Hindlimb muscle (tissue), 1 donor: ENCODE measurements at places on chromosomes 1 and 21.

GRCh38 chr1:160428655-160429054 lies 28.3 kb downstream of the VANGL2 start:
- DNase-seq, result peak; percentile 33

- DNase-seq, result no peak
Measured at GRCh38 chr1:1881727-1882126, 9.2 kb downstream of the GNB1 start.

DNA sequence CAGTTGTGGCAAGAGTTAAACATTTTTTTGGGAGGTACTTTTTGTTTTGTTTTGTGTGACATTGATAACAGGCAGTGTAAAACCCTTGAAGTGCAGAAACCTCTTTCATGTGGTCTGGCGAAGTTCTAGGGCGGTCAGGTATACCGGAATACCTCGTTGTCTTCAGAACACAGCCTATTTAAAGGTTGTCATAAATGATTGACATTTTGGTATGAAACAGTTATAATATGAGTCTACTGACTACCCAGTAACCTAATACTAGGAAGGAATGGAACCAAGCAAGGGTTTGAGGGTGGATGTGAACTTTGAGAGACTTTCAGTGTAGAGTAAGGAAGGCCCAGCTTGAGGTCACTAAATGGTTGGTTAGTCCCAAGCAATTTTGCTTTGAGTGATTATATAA lies 40.5 kb downstream of the PATJ start:
- no peak for DNase-seq

DNA sequence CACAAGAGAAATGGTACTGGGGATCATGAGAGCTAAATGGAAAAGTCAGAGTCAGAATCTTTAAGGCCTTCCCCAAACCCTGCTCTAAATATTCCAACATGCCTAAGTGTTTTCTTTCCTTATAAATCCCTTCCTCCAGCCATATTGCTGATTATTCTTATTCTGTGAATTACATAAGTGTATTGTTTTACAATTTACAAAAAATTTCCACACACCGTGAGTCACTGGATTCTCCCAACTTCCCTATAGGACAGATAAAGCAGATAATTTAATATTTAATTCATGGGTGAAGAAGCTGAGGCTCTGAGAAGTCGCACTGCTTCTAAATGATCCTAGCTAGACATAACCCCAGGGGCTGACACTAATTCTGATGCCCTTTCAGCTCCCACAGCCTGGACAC lies 243.3 kb upstream of the JUN start:
- DNase-seq, result no peak

DNA sequence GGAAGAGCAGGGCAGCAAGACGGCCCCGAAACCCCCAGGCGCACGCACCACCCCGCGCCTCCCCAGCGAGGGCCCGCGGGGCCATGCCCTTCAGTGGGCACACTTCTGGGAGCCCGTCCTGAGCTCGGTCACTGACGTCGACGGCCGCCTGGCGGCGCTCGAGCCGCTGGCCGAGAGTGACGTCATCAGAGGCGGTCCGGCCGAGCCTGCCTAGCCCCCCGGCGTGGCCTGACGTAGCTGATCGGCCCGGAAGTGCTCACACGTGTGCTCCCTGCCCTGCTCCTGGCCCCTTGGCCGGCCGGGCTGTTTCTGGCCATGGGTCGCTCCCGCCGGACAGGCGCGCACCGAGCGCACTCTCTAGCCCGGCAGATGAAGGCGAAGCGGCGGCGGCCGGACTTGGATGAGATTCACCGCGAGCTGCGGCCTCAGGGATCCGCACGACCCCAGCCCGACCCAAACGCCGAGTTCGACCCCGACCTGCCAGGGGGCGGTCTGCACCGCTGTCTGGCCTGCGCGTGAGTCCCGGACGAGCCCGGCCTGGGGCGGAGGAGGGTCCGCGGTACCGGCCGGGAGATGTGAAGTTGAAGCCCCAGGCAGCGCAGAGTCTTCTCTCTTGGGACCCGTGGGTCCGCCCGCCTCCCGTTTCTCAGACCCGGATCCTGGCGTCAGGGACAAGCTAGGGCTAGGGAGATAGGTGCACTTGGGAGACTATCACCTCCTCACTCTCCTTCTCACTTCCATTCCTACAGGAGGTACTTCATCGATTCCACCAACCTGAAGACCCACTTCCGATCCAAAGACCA lies at the start of gene ZNF593:
TSS of gene ZNF593 (plus strand) at position 240 of the 803 bp plus-strand sequence. CDS start at position 316, 76 bp downstream.
- peak; percentile 89 for DNase-seq

DNA sequence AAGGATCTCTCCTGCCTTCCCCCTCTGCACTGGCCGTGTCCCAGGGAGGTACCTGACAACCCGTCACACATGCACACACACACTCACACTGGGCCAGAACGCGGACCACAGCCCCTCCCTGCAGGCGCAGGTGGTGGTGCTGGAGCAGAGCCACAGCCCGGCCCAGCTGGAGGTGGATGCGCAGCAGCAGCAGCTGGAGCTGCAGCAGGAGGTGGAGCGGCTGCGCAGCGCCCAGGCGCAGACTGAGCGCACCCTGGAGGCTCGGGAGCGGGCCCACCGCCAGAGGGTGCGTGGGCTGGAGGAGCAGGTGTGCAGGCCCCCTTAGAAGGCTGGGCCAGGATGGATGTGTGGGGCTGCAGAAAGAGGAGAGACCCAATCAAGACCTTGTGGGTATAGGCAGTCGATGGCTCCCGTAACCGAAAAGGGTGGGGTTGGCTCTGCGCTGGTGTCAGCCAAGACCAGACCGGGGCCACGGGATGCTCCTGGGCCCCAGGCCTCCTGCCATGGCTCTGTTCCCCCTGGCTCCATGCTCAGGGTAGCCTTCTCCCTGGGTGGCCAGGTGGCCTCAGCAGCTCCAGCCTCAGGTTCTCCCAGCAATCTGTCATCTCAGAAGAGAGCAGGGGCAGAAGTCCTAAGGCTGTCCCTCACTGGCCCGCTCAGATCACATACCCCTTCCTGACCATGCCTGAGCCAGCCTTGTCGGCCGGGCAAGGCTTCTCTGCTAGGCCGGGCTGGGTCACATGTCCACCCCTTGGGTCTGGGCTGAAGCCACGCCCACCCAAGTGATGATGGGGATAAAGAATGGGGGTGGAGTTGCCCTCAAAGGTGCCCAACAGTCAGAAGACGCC lies 8.9 kb downstream of the MFAP2 start:
- peak; percentile 53 for DNase-seq

GRCh38 chr1:54337928-54338327 lies 68.3 kb downstream of the SSBP3 start:
- DNase-seq, result no peak

DNA sequence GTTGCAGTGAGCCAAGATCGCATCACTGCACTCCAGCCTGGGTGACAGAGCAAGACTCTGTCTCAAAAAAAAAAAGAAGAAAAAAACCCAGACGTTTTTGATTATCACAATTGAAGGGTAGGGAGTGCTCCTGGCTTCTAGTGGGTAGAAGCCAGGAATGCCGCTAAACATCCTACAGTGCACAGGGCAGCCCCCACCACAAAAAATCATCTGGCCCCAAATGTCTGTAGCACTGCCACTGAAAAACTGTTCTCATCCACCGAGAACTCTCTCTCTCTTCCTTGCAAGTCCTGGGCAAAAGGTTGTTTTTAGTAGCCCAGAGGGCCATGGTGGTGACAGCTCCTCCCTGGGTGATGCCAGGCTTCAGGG lies 35.6 kb upstream of the GPR157 start:
- DNase-seq, result no peak

DNA sequence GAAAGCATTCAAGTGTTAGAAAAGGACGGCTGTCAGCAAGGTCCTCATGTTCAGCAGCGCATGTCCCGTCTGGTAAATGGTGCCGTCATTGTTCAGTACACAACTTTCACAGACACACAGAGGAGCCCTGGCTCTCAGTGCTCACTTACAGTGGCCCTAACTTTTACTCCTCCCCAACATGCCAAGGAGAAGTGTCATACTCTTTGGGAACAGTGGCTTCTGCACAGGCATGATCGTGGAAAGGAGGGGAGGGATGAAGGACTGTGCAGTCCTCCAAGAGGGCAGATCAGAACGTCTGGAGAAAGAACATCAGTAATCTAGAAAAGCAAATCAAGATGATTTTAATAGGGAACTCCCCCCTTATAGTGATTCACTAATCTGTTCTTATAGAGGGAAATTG lies 3.8 kb upstream of the GRHL3 start:
- DNase-seq, result no peak

GRCh38 chr1:40723196-40723955 lies 31.9 kb downstream of the NFYC start:
- no peak for DNase-seq

- peak; percentile 60 for DNase-seq
Measured at GRCh38 chr1:3491291-3492246, 37.1 kb downstream of the ARHGEF16 start.

GRCh38 chr1:44635439-44635838 lies 38.8 kb downstream of the TMEM53 start:
- DNase-seq, result no peak

- no peak for DNase-seq
Measured at GRCh38 chr1:223109581-223110026, 33.4 kb downstream of the TLR5 start.

GRCh38 chr1:7541629-7542028 lies 229.5 kb upstream of the VAMP3 start:
- no peak for DNase-seq

GRCh38 chr1:38500891-38501290 lies 358.7 kb downstream of the RRAGC start:
- no peak for DNase-seq
